ENCODE measurements at places on chromosomes 4 and X.

- DNase-seq = no peak
Observed at GRCh38 chrX:1246816-1247215, 21.8 kb upstream of the CSF2RA start.

DNA sequence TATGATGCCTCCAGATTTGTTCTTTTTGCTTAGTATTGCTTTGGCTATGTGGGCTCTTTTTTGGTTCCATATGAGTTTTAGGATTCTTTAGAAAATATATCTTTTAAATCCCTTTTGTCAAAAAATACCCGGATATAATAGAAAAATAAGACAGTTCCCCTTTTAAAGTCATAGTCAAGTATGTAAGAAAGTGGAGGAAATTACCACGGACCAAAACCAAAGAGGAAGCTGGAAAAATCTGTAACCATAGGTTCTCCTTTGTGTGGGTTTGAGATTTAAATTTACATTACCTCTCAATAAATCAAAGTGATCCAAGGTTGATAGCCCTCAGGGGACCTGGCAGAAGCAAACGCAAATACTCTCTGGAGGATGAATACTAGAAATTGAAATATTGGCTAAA is 58.3 kb upstream of the PACRGL start:
- DNase-seq = no peak

DNA sequence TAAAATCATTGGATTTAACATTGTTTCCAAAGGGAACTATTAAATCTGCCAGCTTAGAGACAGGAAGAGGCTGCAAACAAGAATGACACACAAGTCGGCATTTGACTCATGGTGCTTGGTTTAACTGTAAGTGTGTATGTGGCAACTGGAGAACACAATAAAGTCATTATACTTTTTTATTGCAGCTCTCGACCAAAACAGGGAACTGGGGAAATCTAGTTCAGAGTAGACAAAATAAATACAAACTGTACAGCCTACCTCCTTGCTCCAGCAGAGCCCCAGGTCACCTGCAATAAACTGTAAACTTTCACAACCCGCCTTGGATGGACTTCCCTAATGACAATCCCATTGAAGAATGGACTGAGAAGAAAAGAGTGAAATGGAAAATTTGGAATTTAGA is 24.0 kb downstream of the NPY5R start:
- DNase-seq = no peak

DNA sequence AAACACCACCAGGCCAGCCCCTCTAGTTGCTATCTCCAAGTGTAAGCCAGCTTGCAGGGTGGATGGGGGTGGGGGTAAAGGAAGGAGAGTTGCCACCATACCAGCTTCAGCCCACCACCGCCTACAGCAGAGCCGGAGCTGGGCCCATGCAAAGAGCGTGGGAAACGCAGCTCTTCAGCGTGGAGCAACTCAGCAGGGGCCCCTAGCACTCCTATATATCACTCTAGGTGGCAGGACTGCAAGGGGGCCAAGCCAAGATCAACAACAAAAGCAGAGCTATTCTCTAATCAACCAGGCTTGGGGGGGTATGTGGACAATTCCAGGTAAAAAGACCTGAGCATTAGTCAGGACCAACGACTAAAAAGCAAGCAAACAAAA is 35.5 kb upstream of the IQSEC2 start:
- no peak for DNase-seq

DNA sequence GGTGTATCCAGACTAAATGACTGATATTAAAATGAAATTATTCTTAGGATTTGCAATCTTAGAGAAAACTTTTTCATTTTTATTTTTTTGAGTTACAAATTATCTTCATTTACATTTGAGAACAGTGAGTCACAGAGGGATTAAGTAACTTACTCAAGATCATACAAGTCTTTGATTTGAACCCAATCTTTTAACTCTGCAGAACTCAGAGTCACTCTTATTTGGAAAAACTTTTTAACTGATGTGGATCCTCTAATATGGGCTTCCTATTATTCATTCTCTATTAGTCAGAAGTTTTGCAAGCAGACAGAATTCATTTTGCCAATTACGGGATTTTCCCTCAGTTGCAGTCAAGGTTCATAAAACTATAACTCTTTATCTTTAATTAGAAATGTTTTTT is 20.1 kb downstream of the HPRT1 start:
- DNase-seq = no peak

- no peak for DNase-seq
Observed at GRCh38 chrX:110320381-110320987, 2.6 kb upstream of the AMMECR1 start.

- DNase-seq = no peak
Observed at GRCh38 chr4:146567396-146567795, 45.7 kb upstream of the SLC10A7 start.

DNA sequence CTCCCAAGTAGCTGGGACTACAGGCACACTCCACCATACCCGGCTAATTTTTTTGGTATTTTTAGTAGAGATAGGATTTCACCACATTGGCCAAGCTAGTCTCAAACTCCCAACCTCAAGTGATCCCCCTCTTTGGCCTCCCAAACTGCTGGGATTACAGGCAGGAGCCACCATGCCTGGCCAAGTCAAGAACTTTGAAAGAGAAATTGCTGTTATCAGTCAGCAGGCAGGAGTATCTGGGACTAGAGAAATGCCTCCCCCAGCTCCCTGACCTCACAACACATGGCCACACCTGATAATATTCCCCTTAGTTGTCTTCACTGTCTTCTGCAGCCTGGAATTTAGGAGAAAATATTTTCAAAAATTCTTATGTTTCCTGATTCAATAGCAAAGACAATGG is 7.4 kb downstream of the TXK start:
- no peak for DNase-seq

DNA sequence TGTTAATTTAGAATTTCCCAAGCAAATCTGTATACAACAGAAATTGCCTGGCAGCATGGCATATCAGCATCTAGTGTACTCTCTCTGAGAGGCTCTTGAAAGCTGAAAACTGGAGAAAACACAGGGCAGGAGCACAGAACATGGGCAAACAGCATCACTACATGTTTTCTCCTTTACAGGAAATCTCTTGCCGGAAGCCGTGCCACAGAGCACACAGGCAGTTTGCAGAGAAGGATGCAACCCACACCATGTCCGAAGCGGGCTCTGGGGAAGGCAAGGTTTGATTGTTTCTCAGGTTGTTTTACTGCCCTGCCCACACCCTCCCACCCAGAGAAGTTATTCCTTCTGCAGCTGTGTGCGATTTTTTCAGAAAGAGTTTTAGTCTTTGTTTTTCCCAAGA is 41.1 kb upstream of the FAM9C start:
- DNase-seq = no peak

- peak; percentile 38 for DNase-seq
Observed at GRCh38 chr4:13888112-13888511, 260.6 kb upstream of the BOD1L1 start.

DNA sequence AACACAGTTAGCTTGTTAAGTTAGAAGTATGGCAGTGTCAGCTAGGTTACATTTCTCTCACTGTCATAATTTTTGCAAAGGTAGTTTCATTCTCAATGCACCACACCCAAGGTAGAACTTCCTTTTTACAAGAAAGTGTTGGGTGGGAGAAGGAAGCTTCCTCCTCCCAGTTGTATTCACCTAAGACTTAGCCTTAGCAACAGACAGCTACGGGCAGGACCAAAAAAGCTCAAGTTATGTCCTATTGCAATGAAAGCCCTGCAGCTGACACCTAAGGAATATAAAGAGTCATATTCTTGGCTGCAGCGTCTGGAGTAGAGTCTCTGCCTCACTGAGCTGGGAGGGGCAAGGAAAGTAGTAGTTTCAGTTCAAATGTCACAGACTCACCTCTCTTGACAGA is 25.1 kb upstream of the PRDM8 start:
- DNase-seq = no peak

DNA sequence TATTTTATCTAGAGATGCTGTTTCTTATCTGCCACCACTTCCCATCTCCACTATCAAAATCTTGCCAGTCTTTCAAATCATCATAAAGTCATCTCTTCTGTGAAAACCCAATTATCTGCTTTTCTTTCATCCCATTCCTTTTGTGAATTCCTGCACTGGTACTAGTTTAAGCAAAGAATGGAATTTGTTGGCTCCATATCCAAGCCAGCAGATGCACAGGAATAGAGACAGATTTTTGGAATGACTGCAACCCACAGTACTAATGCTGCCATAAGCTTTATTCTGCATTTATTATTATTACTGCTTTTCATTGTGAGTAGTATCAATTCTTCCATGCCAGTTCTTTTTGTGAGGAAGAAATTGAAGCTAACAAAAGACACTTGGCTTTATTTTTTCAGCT is 616.7 kb downstream of the RAPGEF2 start:
- DNase-seq = no peak

All from SW 1271 (cell line).